GM23248 (cell line): ENCODE measurements at places on chromosomes 1 and 21.

GRCh38 chr1:43861988-43862735, 71.4 kb upstream of the ARTN start:
- no peak for DNase-seq

DNA sequence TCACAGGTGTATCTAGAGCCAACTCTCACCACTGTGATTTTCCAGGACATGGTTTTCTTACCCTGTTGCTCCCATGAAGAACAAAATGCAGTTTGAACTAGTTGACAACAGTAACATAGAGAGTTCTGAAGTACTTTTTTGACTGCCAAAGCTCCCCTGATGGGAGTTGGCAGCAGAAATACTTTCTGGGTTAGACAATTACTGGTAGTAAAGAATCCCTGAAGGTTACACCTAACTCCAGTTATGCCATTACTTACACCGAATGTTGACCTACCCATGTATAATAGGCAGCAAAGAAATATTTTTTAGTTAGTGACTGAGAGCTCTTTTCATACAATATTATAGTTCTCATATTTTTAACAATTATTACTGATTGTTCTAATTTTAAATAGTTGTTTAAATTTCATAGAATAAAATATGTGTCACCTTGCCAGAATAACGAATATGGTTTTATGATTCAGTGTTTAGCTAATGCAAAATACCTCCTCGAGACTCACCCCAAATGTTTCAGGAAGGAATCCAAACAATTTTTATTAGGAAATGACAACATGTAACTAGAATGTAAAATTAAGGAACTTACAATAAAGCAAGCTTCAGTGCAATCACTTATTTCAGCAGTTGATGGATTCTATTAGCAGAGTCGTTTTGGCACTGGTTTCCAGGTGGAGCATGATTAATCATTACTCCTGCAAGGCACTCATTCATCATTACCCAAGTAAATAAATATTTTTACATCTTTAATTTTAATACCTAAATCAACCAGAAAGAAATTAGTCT, 237.6 kb downstream of the MRPL39 start:
- peak; percentile 71 for DNase-seq

GRCh38 chr1:40553017-40553416, 21.6 kb downstream of the ZNF684 start:
- no peak for DNase-seq

- no peak for DNase-seq
These were observed 27.4 kb downstream of the KCNN3 start for GRCh38 chr1:154842635-154843034.

DNA sequence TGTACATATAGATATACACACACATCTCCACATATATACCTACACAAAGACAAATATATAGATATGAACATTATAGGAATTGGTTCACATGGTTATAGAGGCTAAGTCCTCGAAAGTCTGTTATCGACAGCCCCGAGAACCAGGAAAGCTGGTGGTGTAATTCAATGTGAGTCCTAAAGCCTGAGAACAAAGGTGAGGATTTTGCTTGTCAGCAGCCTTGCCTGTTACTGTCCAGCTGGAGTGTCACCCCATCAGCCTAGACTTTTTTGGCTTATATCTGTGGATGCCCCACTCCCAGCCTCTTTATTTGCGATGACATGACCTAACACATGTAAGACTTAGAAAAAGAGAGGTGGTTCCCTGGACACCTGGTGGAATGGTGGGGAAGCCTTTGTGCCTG, 97.0 kb downstream of the GIPC2 start:
- no peak for DNase-seq

GRCh38 chr1:15523104-15524020, 653 bp downstream of the CASP9 start:
- peak; percentile 66 for DNase-seq

DNA sequence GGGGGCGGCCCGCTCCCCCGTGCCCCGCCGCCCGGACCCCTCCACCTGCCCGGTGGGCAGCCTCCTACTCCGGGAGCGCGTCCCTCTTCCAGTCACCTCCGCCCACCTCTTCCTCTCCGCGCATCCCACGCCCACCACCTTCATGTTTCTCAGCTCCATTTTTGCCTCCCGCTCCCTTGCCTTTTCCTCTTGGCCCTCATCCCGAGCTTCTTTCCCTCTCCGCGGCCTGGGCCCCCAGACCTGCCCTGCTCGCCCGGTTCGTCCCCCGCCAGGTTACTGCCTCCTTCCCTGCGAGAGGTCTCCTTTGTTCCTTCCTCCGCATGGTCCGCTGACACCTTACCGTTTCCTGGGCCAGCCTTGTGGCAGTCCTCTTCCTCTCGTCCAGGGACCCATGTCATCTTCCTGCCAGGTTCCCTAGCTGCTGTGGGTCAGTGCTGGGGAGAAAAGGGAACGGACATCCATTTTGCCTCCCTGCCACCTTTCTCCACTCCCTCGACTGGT, 563 bp downstream of the QSOX1 start:
- peak; percentile 59 for DNase-seq

GRCh38 chr1:43203859-43204258, 31.7 kb downstream of the CFAP57 start:
- DNase-seq: no peak

DNA sequence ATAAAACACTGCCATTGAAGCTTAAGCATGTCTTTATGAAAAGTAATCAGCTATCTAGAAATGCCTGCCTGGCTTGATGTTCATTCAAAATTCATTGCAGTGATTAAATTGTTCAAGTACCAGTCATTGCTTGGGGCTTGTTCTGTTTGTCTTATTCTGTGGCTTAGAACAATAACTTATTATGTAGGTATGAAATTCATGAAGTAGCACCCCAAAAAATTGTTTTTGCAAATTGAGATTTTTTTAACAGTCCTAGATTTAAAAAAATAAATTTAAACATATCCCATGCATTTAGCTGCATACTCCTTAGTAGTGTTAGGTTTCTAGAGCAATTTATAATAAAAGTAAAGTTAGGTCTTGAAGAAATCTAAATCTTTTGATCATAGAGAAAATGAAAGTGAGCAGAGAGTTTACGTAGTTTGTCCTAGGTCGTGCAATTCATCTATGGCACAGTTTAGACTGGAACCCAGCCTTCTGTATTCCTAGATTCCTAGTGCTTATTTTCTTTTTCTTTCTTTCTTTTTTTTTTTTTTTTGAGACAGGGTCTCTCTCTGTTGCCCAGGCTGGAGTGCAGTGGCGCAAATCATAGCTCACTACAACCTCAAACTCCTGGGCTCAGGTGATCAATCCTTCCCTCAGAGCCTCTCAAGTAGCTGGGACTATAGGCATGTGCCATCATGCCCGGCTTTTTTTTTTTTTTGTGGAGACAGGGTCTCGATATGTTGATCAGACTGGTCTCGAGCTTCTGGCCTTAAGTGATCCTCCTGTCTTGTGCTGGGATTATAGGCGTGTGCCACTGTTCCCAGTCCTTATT, 9.3 kb downstream of the MIER1 start:
- peak; percentile 26 for DNase-seq

GRCh38 chr1:201641524-201642253, 102.8 kb downstream of the NAV1 start:
- DNase-seq: no peak

GRCh38 chr1:20371883-20372282, 81.2 kb downstream of the VWA5B1 start:
- DNase-seq: no peak

- no peak for DNase-seq
These were observed 19.0 kb upstream of the C1orf174 start for GRCh38 chr1:3918966-3919611.

DNA sequence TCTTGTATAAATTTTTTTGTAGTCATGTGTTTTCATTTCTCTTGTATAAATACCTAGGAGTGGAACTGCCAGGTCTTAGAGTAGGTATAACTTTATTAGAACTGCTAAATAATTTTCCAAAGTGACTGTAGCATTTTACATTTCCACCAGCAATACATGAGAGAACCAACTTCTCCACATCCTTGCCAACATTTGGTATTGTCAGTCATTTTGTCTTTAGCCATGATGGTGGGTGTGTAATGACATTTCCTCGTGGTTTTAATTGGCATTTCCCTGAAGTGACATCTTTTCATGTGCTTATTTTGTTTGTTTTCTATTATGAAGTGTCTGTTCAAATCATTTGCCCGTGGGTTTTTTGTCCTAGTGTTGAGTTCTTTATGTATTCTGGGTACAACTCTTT, 29.7 kb downstream of the ZBTB8A start:
- DNase-seq: no peak

- no peak for DNase-seq
These were observed 38.7 kb downstream of the CACHD1 start for GRCh38 chr1:64508629-64509028.

- DNase-seq: peak; percentile 30
These were observed 373.1 kb upstream of the CXADR start for GRCh38 chr21:17139696-17140095.

- peak; percentile 40 for DNase-seq
These were observed 10.4 kb upstream of the TLR5 start for GRCh38 chr1:223153177-223154119.

DNA sequence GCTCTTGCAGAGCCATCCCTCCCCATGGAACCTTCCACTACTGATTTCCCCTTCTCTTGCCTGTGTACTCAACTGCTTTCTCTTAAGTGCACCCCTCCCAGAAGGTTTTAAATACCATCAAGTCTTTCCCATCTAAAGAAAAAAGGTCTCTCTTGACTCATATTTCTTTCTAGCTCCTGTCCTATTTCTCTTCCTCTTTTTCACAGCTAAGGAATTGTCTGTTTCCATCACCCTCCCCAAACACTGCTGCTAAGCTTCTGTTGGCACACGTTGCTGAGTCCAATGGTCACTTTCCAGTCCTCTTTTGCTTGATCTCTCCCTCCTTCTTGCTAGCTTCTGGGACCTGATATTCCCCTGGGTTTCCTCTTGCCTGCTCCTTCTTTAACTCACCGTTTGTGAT, 13.3 kb upstream of the GNL2 start:
- no peak for DNase-seq

- no peak for DNase-seq
These were observed 8.0 kb upstream of the MEX3A start for GRCh38 chr1:156090138-156090839.

- DNase-seq: peak; percentile 38
These were observed 12.1 kb upstream of the KDF1 start for GRCh38 chr1:26972390-26972789.

GRCh38 chr1:172948457-172948856, 102.3 kb downstream of the TNFSF18 start:
- peak; percentile 95 for DNase-seq

DNA sequence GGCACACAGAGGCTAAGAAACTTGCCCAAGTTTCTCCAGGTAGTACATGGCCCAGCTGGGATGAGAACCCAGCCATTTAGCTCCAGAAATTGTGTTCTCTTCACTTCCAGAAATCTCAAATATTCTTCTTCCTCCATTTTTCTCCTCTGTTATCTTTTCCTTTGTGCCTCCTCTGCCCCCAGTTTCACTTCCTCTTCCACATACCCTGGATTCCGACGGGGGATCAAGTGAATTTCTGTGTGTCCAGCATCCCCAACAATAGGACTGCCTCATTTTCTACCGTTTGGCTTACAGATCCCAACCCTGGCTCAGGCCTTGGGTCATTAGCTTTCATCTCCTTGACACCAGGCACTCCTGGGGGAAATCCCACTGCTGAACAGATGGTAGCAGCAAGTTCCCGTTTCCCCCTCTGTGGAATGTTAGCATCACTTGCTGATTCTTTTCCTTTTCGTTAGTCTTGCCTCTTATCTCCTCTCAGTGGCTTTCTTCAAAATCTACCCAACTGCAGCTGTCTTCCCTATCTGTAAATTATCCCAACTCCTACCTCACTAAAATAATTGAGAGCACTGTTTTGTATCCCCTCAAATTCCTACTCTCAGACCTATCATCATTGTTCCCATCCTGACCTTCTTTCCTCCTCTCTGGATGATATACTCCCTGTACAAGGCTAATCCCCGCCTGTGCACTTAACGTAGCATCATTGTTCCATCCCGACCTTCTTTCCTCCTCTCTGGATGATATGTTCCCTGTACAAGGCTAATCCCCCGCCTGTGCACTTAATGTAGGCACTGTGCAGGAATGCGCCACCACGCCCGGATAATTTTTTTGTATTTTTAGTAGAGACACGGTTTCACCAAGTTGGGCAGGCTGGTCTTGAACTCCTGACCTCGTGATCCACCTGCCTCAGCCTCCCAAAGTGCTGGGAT, 36.5 kb downstream of the SCCPDH start:
- DNase-seq: no peak

GRCh38 chr1:180773210-180773865, 139.4 kb upstream of the KIAA1614 start:
- peak; percentile 67 for DNase-seq

DNA sequence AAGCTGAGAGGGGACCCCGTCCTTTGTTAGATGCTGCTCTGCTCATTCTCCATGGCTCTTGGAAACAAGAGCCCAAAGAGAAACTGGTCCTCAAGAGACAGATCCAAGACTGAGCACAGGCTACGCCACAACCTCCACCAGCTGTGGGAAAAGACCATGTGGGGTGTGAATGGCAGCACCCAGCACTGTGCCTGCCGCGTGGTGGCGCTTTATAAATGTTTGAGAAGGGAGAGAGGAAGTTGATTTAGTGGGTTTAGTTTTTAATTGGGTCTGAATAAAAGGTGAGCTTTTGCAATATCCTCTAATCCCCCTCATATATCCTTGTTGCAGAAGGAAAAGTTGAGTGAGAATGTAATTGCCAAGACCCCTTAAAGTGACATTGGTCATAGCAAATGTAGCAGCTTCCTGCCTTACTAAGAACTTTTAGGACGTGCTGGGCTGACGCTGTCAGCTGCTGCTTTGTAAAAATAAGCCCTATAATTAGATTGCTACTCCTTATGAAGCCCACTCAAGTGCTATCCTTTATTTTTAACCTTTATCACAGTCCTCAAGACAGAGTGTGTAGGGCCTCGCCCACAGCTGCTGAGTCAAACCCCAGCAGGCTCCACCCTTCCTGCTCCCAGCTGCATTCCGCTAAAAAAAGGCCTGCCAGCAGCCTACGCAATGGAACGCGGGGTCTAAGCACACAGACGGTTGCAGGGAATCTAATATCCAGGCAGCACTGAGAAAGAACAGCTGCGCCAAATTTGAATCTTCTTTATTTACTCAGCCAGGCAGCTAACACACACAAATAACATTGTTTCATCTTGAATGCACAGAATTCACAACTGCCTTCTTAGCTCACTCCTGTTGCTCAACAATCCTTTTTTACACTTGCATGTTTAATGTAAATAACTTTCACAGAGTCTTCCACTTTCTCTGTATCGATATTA, 47.4 kb upstream of the PRDX6 start:
- DNase-seq: peak; percentile 97

- peak; percentile 78 for DNase-seq
These were observed at the start of gene IRF6 for GRCh38 chr1:209805875-209806760. TSS of gene IRF6 (minus strand) at chr1:209806142. CDS start at chr1:209801413, 4,729 bp downstream.

GRCh38 chr1:2605509-2606395, 19.2 kb downstream of the PRXL2B start:
- no peak for DNase-seq

DNA sequence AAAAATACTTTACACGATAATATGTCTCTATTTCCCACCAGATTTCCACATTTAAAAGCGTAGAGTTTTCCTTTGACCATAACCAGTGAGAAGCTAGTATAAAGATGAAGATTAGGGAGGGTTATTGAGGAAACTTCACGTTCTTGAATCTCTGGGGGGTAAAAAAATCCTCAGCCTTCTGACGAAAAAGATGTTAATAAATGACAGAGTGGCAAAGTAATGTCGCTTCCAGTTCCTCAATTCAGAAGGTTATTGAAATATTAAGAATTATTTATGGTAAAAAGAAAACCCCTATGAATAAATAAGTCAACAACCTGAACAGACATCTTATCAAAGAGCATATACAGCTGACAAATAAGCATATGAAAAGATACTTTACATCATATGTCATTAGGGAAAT, 241.0 kb downstream of the GPATCH2 start:
- no peak for DNase-seq
